ENCODE measurements at places on chromosomes 13 and 19.

DNA sequence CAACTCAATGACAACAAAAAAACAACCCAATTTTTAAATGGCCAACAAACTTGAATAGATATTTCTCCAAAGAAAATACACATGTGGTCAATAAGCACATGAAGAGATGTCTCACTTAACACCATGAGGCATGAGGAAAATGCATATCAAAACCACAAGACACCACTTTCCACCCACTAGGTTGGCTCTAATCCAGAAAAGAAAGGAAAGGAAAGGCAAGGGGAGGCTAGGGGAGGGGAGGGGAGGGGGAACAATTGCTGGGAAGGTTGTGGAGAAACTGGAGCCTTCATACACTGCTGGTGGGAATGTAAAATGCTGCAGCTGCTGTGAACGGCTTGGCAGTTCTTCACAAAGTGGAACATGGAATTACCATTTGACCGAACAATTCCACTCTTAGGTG lies 854.3 kb downstream of the UQCRFS1 start:
- no peak for DNase-seq

GRCh38 chr19:18051887-18052286 lies 34.8 kb downstream of the IL12RB1 start:
- DNase-seq: no peak

- DNase-seq: no peak
Measured at GRCh38 chr13:106520251-106521054, 15.0 kb downstream of the EFNB2 start.

GRCh38 chr19:40233811-40234389 lies 7.4 kb upstream of the CCNP start:
- no peak for DNase-seq

DNA sequence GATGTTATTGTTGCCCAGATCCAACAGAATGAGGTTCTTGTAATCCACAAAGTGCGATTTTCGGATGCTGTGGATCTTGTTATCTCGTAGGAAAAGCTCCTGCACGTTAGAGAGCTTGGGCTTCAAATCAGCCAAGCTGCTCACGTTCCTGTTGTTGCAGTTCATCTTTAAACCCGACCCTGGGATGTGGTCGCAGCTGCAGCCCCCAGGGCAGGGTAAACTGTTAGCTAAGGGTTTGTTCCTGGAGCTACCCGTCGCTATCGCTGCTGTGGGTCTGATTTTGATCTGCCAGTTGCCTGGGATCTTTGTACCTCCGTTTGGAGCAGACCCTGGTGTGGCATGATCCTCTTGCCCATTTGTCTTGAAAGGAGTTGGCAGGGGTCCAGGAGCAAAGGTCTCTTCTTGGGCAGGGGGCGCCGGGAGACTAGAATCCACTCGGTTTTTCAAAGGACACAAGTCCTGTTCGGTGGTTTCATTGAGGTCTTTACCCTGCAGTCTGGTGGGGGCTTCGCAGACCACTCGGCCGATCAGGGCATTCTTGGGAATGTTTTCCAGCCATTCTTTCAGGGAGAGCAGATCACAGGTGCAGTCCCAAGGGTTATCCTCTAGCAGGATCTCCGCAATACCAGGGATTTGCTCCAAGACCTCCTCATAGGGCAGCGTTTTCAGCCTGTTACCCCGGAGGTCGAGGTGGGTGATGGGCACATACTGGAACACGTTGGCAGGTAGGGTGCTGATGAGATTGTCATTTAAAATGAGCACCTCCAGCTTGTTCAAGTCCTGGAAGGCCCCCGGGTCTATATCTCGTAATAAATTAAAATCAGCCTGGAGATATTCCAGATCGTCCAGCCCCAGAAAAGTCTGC lies 1.8 kb downstream of the SLITRK1 start:
- no peak for DNase-seq

- DNase-seq: no peak
Measured at GRCh38 chr19:7769171-7769570, 6.1 kb downstream of the CLEC4M start.

DNA sequence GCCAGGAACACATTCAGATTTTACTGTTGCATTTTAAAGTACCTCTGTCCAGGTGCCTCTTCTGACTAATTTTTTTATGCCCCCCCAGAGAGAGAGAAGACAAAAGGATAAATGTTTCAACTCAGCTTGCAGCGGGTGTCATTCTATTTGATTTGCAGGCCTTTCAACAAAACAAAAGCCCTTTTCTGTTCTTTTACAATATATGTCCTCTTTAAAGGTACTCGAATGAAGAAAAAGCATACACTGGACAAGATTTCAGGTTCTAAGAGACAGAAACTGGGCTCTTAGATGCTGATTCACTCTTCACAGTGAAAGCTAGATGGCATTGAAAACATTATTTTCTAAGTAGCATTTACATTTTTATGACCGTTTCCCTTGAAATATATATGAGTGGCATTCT lies 2.9 kb upstream of the FRY start:
- no peak for DNase-seq

- DNase-seq: no peak
Measured at GRCh38 chr13:113768018-113768905, 9.2 kb downstream of the TMEM255B start.

GRCh38 chr19:47973529-47973928 lies 18.4 kb downstream of the BSPH1 start:
- no peak for DNase-seq

GRCh38 chr13:34640993-34641330 lies 301.1 kb upstream of the NBEA start:
- no peak for DNase-seq

- no peak for DNase-seq
Measured at GRCh38 chr13:22915442-22916082, 265.2 kb upstream of the SGCG start.

DNA sequence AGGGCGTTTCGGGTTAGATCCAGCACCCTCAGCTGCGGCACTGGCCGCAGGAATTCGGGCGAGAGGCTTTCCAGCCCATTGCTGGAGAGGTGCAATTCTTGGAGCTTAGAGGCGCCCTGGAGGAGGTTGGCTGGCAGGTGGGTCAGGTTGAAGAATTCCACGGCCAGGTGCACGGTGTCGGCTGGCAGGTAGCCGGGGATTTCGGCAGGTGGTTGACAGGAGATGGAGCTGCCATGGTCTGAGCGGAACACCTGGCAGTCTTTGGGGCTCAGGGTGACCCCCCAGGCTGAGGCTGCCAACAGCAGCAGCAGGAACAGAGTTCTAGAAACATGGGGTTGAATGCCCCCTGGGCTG lies 1.3 kb downstream of the LRG1 start:
- DNase-seq: no peak

DNA sequence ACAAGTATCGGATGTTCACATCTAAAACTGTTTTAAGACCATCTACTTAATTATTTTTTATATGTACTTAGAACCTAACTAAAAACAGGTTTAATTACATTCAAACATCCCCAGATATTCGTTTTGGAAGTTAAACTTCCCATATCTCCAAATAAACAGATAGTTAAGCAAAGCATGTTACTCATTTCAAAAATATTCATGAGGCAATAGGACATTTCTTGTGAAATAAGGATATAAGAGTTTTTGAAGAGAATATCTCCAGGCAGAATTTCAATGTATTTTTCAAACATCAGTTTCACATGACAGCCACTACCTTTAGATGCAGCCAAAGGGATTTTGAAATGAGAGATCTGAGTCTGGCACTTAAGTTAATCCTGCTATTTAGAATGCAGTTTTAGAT lies 697.5 kb downstream of the SLITRK1 start:
- no peak for DNase-seq

DNA sequence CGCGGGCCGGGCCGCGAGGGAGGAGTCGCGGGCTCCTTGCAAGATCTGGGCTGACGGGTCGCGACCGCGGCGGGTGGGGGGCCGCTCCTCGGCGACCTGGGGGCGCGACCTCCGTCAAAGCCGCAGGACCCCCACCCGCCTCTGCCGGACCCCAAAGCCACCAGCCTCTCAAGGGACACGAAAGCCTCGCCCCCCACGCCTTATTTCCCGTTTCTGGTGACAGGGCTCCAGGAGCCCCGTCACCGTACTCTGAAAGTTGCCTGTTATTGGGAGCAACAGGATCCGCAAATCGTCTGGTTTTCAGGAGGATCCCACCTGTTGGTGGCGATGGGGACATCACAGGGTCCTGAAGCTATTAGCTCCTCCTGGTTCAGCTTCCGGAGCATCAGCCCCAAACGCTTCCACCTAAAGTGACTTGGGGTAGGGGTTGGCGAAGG lies 530 bp downstream of the MAU2 start:
- DNase-seq: no peak

DNA sequence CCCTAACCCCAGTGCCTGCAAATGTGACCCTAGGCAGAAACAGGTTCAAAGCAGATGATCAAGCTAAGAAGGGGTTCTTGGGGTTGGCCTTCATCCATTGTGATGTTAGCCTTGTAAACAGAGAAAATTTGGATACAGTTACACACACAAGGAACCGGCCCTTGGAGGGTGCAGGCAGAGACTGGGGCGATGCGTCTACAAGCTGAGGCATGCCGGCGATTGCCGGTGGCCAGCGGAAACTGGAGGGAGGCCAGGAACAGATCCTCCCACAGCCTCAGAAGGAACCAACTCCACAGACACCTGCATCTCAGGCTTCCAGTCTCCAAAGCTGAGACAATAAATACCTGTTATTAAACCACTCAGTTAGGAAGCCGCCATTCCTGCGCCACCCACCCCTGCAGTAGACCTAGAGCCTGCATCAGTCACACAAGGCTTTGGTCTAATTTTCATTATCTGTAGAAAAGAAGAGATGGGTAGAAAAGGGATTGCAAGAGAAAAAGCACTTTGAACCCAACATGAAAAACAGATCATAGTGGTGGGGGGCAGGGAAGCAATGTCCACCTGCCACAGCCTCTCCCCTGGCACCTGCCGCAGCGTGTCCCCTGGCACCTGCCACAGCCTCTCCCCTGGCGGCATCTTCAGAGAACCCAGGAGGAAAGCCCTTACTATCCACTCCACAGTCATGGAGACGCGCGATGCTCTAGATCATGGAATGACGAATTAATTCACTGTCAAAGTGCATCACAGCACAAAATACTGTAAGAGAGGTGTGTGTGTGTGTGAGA lies 119.7 kb upstream of the SOX1 start:
- DNase-seq: no peak

GRCh38 chr19:15863272-15863671 lies 34.6 kb downstream of the CYP4F2 start:
- DNase-seq: no peak

DNA sequence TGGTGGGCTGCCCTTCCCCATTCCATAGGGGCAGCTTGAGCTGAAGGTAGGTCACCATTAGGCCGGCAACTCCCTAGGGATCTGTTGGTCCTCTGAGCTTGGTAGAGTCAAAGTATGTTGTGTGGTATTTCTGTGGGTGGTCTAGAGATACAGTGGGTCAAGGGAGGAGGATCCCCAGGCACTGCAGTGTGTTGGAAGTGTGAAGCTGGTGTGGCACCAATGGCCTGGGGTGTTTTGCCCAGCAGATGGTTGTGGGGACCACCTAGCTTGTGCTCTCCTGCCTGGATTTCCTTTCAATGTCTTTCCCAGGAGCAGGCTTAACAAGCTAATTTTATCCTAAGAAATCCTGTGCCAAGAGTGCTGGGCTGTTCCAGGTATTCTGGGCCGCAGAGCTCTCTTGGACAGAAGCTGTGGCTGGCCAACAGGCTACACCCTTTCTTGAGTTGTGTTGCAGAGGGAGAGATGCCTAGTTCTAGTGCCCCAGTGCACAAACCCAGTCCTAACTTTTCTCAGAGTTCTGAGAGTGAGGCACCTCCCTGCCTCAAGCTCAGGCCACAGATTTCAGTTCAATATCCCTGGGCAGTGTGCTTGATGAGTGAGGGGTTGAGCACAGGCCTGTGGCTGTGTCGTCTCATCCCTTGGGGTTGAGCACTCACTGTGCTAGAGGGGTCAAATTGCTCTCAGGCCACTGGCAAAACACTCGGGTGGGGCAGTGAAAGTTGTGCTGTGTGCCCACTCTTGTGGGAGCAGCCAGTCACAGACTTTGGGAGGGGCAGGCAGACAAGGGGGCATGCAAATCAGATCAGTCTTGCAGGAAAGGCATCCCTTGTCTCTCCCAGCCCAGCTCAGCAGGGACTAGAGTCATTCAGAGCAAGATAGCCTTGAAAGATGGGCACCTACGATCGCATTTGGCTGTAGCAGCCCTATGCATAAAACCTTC lies 1806.1 kb upstream of the MIR17HG start:
- no peak for DNase-seq

DNA sequence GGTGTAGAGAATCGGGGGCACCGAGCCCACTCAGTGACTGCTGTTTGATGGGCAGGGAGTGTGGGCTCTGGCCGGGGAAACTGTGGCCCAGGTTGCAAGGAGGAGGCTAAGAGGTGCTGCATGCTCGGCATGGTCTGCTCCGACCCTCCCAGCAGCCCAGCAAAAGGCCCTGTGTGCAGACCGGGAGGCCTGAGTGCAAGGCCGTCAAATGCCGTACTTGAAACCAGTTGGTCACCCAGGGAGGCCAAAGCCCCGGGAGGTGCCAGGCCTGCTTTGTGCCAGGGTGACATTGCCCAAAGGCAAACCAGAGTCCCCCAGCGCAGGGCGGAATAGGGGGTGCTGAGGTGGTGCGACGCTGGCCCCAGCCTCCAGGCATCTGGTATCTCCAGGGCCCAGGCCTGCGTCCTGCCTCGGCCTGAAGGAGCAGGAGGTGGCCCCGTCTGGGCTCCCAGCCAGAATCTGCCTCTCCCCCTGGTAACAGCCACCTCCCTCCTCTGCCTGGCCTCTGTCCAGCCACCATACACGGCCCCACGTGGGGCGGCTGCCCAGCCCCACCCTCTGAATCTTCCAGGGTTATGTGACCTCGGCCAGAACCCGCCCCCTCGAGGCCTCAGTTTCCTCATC lies 4.0 kb downstream of the PIK3R2 start:
- DNase-seq: no peak

- DNase-seq: no peak
Measured at GRCh38 chr19:30118760-30119159, 176.7 kb downstream of the URI1 start.

- DNase-seq: no peak
Measured at GRCh38 chr13:32024750-32025149, 6.8 kb upstream of the FRY start.

DNA sequence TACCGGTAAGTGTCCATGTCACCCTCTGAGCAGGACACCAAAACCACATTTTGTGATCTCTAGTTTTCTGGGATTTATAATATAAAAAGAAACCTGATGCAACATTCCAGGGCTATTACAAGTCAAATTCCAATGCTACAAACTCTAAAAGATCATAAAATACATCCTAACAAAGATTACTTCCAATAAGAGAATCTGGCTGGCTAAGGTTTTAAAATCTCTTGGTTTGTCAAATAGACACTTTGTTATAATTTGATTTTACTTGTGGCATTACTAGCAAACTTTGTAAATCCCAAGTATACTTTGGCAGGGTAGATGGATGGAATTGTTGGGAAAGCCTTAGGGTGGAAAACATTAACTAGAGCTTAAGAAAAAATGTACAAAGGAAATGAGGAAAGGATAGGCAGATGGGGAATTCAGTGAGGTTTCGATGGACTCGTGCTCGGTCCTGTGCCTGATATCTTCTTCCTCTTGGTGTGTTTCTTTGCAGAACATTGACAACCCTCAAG lies 74.0 kb upstream of the POMP start:
- no peak for DNase-seq

- no peak for DNase-seq
Measured at GRCh38 chr19:15260939-15261338, 28.7 kb upstream of the EPHX3 start.

All from stimulated activated CD4-positive, alpha-beta T cell treated with anti-CD3 and anti-CD28 coated beads, TNF-alpha, amount 100 ng/mL, for 24 hours (primary cell).